ENCODE measurements at places on chromosomes 1 and 21. TPM values are rescaled to one million over a fixed set of nuclear protein-coding genes. Genes with fewer than 3 reads are reported as not detected.

HES5 gene
- 1.8 TPM for total RNA-seq

CD52 gene
- total RNA-seq = not detected

FMO5 gene
- 3.2 TPM for total RNA-seq

CCDC24 gene
- 21.9 TPM for total RNA-seq

CDK18 gene
- 16.4 TPM for total RNA-seq

SAMSN1 gene
- not detected for total RNA-seq

CENPL gene
- 92.8 TPM for total RNA-seq

OR2T5 gene
- not detected for total RNA-seq

VAV3 gene
- total RNA-seq = 0.98 TPM

CNKSR1 gene
- total RNA-seq = 32.1 TPM

CD2 gene
- total RNA-seq = not detected

ZBTB17 gene
- total RNA-seq = 44.2 TPM

CCDC17 gene
- 1.9 TPM for total RNA-seq

HOOK1 gene
- 5.0 TPM for total RNA-seq

GNG4 gene
- total RNA-seq = 0.80 TPM

C1orf141 gene
- total RNA-seq = not detected

FCMR gene
- 4.6 TPM for total RNA-seq

KCNA2 gene
- total RNA-seq = not detected

LRRN2 gene
- 9.0 TPM for total RNA-seq

TSPAN1 gene
- total RNA-seq = 33.3 TPM

ATP1A4 gene
- 0.04 TPM for total RNA-seq
